T1000 (cell line): ENCODE measurements at places on chromosomes 6 and 20.

- DNase-seq = no peak
These were observed 29.5 kb upstream of the SPDEF start for GRCh38 chr6:34585512-34586061.

- no peak for DNase-seq
These were observed 71.7 kb upstream of the GTSF1L start for GRCh38 chr20:43798291-43799149.

DNA sequence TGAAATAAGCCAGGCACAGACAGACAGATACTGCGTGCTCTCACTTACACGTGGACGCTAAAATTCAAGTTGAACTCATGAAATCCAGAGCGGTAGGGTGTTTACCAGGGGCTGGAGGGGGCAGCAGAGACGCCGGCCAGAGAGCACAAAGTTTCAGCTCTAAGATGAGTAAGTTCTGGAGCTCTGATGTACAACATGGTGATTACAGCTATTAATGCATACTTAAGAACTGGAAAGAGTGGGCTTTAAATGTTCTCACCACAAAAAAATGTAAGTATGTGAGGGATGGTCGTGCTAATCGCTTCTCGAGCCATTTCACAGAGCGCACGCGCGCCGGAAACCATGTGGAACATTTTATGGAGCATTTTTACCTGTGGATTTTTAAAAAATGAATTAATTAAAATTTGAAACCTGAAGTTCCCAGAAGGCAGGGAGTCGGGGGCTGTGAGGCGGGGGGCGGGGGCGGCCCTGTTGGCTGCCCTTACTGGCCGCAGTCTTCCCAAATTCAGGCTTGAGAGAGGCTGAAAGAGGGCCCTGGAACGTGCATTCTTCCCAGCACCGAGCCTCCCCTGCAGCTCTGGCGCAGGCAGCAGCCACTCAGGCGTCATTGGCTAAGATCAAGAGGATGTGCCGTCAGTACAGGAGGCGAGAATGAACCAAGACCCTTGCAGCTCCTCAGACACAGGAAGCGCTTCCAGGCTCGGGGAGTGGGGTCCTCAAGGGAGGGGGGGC, 8.5 kb upstream of the SLCO4A1 start:
- DNase-seq = no peak

DNA sequence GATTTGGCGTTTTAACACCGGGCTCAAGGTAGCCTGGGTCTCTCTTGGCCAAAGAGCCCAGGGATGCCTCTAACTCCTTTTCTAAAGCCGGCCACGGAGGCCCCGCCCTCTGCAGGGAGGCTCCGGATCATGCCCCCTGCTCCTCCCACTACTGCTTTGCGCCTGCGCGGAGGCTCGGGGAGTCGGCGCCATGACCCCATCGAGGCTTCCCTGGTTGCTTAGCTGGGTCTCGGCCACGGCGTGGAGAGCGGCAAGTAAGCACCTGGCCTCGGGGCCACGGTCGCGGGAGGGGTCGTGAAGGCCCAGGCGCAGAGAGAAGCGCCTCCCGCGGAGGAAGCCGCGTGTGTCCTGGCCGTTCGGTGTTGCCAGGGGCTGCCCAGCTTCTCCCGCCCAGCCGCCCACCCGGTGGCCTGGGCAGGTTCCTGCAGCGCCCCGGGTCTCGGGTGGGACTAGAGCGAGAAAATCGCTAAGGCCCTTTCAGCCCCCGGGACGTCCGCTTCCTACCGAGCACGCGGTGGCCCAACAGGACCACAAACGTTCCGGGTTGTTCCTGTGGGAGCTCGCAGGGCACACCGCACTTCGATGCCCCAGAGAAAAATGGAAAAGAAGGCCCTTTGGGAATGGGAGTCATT, at the start of gene SDHAF4:
TSS of gene SDHAF4 (plus strand) at position 180 of the 632 bp plus-strand sequence. CDS start at position 191, 11 bp downstream.
- peak; percentile 86 for DNase-seq

DNA sequence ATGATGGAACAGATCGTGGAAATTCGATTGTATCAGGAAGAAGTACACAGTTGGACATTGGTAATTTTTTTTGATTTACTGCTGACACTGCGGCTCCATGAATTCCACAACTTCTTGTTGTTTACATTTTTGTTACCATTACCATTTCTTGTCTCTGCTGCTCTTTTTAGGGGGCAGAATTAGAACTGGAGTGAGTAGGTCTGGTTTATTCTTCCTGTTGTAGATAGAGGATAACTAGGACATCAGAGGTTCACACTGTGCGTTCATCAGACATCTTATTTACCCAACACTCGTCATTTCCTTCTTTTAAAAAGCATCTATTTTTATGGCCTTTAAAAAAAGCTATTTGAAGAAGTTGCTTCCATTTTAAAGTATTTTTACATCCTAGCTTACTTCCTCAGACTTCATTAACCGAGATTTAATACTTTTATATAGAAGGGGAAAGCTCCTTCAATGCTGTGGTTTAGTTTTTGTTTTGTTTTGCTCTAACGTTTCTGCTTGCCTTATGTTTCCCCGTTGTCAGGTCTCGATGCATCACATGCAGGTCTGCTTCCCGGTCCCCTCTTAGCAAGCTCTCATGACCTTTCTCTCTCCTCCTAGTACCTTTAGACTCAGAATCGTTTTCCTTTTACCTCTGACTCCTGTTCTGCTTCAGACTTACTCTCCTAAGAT, 139.1 kb downstream of the ARID1B start:
- no peak for DNase-seq

DNA sequence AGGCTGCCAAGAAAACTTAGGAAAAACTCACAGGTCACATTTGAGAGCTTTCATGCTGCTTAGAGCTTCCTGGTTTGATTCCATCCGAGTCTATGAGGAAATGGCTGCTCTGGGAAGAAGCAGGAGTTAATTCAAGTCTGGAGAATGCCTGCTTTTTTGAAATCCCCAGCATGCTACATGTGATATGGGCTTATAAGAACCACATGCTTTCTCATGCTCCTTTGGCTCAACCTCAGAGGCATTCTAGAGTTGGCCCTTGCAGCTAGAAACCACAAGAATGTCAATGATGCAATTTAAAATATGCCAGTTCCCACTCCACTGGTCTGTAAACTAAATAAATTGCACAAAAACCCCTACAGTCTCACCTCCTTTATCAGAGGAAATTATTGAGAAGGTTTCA, 142.9 kb upstream of the OLIG3 start:
- DNase-seq = peak; percentile 14

DNA sequence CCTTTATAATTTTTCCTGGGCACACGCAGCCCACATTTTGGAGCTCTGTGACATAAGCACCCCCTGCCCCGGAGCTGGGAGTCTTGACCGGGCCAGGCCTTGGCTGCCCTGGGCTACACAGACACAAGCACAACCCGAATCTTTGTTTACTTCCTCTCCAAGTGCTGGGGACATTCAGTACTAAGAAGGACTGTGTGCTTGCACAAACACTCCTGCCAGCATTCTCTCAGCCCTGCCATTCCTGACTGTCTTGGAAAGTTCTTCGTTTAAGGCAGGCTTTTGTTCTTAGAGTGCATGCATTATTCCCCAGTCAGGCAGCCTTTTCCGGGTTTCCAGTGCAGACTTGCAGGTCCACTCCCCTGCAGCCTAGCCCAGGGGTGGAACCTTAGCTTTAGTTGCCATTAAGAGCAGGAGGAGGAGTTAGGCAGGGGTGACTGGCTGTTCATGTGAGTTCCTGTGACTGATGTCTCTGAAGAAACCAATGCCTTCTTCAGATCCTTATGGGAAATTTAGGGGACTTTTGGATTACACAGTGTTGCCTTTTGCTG, 28.6 kb downstream of the FOXO3 start:
- no peak for DNase-seq

DNA sequence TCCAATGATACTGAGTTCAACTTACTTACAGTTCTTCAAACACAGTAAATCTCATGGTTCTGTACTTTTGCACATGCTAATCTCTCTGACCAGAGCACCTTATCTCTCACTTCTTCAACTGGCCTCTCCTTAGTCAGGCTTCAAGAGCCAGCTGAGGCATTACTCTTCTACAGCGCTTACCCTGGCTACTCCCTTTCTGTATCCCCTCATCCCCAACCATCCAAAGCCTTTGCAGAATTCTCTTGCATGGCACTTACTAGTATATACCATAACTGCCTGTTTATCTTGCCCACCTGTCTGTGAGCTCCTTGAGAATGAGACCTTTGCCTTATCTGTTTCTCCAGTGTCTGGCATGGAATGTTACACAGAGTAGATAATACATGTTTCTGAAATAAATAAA, 49.2 kb downstream of the SESN1 start:
- DNase-seq = no peak

DNA sequence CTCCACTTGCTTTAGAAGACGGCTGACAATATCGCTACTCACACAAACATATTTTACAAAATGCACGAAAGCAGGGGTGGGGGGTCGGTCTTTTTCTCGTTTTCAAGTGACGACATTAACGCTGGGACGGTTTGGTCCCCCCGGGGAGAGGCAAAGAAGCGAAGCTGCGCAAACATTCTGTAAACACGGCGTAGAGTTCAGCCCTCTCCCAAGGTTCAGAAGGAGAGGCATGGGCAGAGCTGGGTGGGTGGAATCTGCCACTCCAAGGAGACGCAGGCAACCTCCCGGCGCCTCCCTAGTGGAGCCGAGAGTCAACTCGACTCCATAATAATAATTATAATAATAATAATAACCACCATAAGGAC, 2.4 kb downstream of the NKX2-2 start:
- DNase-seq = no peak
